ENCODE measurements at places on chromosomes 4 and X.

DNA sequence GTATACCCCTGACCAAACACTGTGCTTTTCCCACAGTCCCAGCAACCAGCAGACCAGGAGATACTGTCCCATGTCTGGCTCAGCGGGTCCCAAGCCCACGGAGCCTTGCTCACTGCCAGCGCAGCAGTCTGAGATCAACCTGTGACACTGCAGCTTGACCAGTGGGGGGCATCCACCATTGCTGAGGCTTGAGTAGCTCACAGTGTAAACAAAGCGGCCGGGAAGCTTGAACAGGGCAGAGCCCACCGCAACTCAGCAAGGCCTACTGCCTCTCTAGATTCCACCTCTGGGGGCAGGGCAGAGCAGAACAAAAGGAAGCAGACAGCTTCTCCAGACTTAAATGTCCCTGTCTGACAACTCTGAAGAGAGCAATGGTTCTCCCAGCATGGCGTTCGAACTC lies 58.1 kb downstream of the SLC10A6 start:
- DNase-seq = no peak

DNA sequence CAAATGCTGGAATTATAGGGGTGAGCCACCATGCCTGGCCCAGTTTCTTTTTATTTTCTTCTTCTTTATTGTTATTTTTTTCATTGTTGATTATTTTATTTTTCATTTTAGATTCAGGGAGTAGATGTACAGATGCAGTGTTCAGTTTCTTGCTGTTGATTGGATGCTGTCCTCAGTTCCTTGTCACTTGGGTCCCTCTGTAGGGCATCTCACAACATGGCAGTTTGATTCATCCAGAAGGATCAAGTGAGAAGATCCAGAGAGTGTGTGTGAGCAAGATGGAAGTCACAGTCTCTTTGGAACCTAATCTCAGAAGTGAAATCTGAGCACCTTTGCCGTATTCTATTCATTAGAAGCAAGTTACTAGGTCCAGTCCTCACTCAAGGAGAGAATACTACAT lies 20.9 kb downstream of the HMGB3 start:
- no peak for DNase-seq

DNA sequence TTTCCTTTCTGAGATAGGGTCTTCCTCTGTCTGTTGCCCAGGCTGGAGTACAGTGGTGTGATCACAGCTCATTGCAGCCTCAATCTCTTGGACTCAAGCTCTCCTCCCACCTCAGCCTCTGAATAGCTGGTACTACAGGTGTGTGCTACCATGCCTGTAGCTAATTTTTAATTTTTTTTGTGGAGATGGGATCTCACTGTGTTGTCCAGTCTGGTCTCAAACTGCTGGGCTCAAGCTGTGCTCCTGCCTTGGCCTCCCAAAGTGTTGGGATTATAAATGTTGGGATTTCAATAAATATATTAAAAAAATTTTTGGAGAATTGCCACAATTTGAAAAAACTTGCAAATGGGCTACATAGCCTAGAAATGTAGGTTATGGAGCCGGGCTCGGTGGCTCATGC lies 18.5 kb downstream of the RAPGEF2 start:
- DNase-seq = no peak

GRCh38 chr4:39822662-39823061 lies 124.7 kb downstream of the UBE2K start:
- no peak for DNase-seq

GRCh38 chr4:52701207-52701606 lies 42.1 kb upstream of the USP46 start:
- no peak for DNase-seq

- DNase-seq = no peak
These were observed 398.2 kb downstream of the PABPC4L start for GRCh38 chr4:133803341-133803740.

GRCh38 chr4:94976371-94977011 lies 218.7 kb downstream of the BMPR1B start:
- DNase-seq = no peak

DNA sequence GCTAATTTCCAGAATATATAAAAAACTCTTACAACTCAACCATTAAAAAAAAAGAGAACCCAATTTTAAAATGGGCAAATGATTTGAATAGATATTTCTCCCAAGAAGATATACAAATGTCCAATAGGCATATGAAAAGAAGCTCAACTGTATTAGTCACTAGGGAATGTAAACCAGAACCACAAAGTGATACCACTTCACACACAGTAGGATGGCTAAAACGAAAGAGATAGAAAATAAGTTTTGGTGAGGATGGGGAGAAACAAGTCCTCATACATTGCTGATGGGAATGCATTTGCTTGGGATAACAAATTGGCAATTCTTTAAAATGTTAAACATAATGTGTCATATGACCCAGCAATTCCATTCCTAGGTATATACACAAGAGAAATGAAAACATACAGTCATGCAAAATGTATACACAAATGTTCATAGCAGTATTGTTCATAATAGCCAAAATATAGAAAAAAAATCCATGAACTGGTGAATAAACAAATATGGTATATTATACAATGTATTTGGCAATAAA lies 5.7 kb downstream of the TCEAL3 start:
- DNase-seq = no peak

GRCh38 chr4:70651864-70652506 lies 14.3 kb downstream of the JCHAIN start:
- DNase-seq = peak; percentile 1

DNA sequence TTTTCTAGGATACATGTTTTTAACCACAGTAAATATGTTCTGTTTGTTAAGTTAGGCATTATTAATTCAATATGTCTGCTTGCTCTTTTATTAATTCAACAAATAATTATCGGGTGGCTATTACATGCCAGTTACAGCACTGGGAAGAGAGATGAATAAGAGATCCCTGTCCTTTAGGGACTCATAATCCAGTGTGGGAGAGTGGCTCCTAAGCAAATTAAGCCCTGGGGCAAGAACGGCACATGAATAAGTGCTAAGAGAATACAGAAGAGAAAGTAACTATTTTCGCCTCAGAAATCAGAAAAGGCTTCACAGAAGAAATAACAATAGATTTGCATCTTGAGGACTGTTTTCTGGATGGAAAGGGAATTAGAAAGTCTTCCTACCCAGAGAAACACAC lies 236.7 kb downstream of the NR3C2 start:
- no peak for DNase-seq

DNA sequence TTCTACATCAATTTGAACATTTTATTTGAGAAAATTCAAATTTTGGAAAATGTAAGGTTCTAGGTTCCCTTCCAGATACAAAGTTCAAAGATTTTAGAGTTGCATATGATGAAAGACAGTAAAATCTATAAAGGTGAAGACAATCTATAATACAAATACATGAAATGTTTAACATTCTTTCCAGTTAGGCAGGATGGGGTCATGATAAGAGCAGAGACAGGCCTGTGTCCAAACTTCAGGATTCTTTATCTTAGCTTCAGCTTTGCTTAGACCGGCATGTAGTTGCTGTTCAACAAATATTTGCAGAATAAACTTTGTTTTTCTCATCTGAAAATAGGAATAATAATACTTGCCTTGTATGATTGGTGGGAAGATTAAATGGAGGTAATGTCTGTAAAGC lies 4.5 kb upstream of the RPS6KA3 start:
- no peak for DNase-seq
